RWPE1 (cell line): ENCODE measurements at places on chromosomes 2 and 18.

GRCh38 chr18:23573626-23574431 lies 12.5 kb downstream of the NPC1 start:
- DNase-seq, result peak; percentile 54

- no peak for DNase-seq
Observed at GRCh38 chr18:49628119-49628518, 66.3 kb downstream of the LIPG start.

DNA sequence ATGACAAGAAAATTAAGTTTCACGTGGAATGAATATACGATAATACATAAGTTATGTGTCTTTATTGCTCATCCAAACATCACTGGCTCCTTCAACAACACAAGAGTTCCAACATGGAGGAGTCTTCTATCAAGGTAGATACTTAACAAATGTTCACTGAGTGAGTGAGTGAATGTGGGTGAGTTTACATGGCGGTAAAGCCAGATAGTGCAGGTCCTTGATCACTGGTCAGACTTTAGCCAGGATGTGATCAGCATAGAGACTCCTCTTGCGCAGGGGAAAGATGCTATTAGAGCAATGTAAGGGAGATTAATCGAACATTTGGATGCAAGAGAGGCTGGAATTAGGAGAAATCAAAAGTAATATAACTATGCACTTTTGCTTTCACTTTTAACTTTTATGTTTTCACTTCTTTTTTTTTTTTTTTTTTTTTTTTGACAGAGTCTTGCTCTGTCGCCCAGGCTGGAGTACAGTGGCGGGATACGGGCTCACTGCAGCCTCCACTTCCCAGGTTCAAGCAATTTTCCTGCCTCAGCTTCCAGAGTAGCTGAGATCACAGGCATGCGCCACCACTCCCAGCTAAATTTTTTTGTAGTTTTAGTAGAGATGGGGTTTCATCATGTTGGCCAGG lies 249.0 kb upstream of the ID2 start:
- DNase-seq, result no peak

DNA sequence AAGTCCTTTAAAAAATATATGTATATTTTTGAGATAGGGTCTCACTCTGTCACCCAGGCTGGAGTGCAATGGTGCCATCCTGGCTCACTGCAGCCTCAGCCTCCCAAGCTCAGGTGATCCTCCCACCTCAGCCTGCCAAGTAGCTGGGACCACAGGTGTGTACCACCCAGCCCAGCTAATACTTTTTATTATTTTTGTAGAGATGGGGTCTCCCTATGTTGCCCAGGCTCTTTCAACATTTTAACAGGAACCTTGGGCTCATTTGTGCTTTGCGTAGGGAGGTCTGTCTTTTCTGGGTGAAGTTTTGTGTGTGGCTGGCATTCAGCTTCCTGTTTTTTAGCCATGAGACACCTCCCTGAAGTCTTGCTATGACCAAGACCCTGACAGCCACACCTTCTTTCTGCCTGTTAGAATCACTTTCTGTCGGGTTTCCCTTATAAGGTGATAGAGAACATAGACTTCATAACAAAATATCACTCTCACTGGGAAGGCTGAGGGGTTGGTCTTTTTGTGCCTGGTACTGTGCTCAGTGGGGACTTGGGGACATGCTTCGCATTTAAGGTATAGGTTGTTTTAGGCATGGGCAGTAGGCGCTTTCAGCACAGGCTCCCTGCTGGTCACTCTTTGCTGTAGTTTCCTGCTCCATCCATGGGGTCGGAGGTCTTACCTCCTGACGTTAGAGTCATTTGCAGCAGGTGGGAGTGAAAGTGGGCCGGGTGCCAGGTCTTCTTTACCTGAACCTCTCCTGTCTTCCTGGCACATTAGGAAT lies 3.4 kb downstream of the RAB31 start:
- no peak for DNase-seq

DNA sequence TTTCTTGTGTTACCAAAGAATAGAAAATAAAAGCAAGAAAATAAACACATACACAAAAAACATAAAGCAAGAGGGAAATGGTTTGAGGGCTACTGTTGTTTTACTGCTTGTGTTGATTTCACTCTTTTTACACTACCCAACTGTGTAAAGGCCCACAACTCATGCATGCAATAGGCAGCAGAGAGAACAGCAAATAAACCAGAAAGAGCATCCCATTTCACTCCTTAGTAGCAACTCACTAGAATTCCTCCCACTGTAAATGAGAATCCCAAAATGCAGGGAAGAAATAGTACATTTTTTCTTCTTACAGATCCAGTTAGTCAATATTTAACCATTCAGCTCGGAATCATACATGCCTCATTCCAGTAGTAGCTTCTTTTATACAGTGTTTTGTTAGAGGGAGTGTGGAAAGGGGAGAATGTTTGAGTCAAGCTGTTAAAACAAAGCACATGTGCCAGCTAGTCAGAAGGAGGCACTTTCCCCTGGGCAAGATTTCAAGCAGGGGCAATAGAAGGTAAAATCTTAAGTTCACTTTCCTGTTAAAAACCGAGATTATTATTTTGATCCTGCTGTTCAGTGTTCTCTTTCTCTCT lies 147.2 kb upstream of the FAM98A start:
- DNase-seq, result no peak

- peak; percentile 38 for DNase-seq
Observed at GRCh38 chr2:222835143-222835822, 25.6 kb upstream of the ACSL3 start.
